ENCODE measurements at places on chromosomes 5 and 9.

DNA sequence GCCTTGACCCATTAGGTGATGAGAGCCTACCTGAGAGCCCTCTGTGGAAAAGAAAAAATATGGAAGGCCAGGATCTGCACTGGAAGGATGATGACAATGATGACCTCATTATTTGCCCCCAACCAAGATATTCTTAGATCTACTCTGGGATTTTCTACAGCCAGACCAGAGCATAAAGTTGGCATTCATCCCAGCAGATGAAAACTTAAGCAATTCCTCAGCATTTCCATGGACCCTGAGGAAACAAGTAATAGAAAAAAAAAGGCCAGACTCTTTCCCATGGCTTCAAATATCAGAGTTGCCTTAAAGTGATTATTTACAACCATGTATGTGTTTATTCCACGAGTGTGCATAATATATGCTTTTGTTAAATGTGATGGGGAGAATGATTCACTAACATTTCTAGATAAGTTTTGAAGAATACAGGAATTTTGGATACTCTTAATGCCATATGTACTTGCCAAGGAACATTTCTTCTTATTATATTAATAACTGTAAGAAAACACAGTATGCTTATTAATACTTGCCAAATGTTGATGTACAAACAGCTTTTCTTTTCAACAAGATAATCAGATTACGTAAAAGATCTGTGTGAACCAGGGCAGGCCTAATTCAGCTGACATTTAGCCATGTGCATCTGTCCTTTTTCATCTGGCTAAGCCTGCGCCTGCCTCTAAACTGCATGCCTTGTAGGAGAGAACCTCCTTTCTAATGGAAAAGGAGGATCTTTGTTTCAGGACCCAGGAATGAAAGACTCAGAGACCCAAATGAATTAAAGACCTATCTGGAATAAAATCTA is 94.8 kb downstream of the ARRDC3 start:
- DNase-seq = no peak

DNA sequence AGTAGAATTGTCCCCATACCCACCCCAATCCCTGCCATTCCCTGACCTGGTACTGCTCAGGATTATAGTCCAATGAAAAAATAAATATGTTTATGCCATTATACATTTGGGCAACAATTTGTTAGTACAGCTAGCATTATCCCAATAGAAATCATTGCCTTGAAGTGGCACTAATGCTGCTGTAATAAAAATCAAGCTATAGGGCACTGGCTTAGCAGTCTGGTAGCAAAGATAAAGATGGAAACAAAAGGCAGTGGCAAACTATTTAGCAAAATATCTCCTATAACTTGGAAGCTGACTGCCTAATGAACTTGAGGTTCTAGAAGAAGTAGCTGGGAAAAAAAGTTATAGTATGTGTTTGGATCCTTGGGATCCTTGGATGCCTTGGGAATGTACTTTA is 2.2 kb upstream of the TOPORS start:
- DNase-seq = no peak

GRCh38 chr9:38057416-38058195 is 11.4 kb downstream of the SHB start:
- DNase-seq = no peak

DNA sequence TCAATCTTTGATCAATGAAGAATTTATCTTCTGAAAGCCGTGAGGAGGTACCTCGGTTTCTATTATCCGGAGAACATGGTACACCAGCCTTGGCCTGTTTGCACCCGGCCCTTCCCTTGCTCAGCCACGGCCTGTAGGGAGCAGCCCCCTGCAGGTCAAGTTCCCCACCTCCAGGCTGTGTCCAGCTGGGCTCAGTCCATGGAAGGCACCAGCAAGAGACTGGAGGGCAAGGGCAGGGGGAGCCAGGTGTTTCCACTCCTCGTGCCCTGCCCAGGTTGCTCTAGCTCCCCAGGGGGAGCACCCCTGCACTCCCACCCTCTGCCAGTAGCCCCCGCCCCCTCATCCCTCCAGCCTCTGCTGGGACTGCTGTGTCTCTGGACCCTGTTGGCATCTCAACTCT is 87.3 kb upstream of the ADAMTS2 start:
- DNase-seq = no peak

GRCh38 chr9:128551657-128552152 is 682 bp upstream of the SPTAN1 start:
- DNase-seq = no peak

DNA sequence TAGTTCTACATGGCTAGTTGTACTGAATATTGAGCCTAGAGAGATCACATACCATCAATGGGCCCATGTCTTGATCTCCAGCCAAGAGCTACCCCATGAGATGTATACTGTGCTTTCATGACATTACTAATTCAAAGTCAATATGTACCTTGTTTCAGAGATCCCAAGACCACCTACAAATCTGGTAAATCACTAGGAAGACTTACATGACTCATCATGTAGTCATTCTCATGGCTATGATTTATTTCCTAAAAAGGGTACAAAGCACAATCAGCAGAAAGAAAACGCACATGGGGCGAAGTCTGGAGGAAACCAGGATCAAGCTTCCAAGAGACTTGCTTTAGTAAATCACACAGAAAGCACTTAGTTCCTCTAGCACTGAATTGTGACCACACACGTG is 103.0 kb downstream of the PCSK5 start:
- no peak for DNase-seq

DNA sequence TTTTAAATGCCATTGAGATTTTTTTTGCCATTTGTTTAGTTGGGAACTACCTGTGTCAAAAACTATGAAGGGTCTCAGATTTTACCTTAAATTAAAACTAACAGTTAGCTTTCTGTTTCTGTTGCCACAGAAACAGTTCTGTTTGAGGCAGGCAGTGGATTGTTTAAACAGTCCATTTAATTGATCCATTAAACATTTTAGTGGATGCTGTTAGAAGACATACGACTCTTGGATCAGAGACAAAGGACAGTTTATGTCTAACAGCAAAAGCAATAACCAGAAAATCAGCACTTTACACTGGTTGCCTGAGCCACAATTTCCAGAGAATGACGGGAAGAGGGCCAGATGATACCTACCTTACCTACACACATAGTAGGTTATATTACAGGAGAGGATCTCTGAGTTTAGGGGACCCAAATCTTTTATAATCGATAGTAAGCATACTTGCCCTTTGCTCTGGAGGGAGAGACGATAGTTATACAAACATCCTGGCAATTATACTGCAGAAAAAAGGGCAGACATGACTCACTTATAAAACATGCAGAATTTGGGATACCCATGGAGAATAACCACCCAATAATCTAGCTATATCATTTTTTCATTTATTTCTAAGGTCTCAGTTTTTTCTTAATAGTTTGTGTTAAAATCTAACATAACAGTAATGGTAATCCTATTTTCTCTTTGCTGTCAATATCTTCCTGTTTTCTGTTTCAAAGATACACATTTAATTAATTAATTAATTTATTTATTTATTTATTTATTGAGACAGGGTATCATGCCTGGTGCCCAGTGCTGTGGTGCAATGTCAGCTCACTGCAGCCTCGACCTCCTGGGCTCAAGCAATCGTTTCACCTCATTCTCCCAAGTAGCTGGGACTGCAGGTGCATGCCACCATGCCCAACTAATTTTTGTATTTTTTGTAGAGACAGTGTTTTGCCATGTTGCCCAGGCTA is 136.7 kb upstream of the TNFAIP8 start:
- DNase-seq = no peak

DNA sequence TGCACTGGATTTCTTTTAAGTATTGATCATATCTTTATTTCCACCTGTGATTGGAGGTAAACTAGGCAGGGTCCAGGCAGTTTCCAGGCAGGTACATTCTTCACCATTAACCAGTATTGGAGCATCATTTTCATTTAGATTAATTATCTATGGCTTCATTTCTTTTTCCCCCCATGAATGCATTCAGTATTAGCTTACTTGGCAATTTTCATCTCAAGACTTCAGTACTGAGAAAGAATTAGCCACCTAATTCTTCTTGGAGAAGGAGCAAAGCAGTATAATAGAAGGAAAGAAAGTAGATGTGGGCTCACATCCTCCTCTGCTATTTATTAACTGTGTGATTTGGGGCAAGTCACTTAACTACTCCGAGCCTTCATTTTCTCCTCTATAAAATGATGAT is 208.8 kb downstream of the RFK start:
- no peak for DNase-seq

- DNase-seq = no peak
Measured at GRCh38 chr9:26603617-26604016, 289.0 kb downstream of the CAAP1 start.

DNA sequence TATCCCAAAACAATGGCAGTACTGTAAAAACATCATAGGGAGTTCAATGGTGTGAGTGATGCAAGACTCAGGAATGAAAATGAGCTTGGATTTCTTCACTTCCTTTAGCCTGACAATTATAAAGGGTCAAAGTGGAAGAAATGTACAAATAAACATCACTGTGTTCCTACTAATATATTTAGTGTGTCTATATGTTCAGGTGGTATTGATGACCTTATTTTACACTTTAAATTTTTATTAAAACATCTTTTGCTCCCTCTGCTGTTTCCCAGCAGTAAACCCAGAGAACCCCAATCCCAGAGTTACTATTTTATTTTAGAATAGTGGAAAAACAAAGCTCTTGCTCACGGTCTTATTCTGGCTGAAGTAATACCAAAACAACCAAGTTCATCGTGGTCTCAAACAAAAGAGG is 2.0 kb downstream of the LOX start:
- DNase-seq = no peak

- DNase-seq = no peak
Measured at GRCh38 chr9:121483049-121483448, 16.6 kb downstream of the GGTA1 start.
